NCI-H526 (cell line): ENCODE measurements at places on chromosomes 7 and 10.

GRCh38 chr10:94025806-94026205, 32.1 kb downstream of the PLCE1 start:
- DNase-seq, result no peak

DNA sequence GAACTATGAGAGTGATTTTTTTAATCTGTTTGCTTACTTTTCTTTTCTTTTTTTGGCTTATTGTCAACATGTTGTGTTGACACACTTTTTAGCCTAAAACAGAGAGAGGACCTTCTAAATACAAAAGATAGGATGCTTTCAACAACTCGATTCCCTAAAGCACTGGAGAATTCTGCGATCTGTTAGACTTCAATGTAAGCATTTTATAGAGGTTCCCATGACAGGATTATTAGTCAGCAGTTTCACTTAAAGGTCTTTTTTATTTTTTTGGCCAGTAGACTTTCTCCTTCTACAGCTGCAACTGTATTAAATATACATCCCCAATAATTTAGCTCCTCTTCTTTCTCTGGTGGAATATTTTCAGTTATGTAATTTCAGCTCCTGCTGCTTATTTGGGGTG, 12.7 kb upstream of the NRP1 start:
- DNase-seq, result no peak

GRCh38 chr7:66539902-66540375, 88.7 kb upstream of the KCTD7 start:
- DNase-seq, result no peak

- DNase-seq, result no peak
These were observed 135.0 kb upstream of the INHBA start for GRCh38 chr7:41837916-41838315.

GRCh38 chr10:50837095-50837494, 48.3 kb downstream of the A1CF start:
- no peak for DNase-seq

DNA sequence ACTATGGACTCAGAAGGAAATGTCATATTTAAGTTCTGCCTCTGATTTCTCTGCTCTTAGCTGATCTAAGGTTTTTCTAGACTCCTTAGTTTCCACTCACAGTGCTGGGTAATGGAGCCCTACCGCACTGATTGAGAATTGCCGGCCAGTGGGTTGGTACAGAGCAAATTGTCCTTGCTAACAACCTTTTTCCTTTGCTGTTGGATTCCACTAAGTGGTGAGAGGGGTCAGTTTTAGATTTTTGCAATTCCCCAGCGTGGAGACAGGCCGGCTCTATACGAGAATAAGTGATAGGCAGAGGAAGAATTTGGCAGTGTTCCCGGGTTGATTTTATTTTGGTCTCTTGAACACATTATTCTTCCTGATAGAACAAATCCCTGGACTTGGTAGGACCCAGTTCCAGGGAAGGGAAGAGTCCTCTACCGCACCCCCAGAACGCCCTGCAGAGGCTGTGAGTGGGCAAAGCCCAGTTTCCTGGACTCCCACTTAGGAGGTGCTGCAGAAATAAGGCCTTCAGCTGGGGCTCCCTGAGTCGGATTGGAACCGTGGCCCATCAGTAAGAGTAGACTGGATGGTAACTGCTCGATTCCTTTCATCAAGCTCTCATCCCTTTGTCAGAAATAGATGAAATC, 3.0 kb upstream of the NRP1 start:
- peak; percentile 63 for DNase-seq
